Head of caudate nucleus (tissue), 42 donors: ENCODE measurements at places on chromosomes 1 and 21.

- no peak for DNase-seq
These were observed 76.2 kb downstream of the PBX1 start for GRCh38 chr1:164635059-164635802.

DNA sequence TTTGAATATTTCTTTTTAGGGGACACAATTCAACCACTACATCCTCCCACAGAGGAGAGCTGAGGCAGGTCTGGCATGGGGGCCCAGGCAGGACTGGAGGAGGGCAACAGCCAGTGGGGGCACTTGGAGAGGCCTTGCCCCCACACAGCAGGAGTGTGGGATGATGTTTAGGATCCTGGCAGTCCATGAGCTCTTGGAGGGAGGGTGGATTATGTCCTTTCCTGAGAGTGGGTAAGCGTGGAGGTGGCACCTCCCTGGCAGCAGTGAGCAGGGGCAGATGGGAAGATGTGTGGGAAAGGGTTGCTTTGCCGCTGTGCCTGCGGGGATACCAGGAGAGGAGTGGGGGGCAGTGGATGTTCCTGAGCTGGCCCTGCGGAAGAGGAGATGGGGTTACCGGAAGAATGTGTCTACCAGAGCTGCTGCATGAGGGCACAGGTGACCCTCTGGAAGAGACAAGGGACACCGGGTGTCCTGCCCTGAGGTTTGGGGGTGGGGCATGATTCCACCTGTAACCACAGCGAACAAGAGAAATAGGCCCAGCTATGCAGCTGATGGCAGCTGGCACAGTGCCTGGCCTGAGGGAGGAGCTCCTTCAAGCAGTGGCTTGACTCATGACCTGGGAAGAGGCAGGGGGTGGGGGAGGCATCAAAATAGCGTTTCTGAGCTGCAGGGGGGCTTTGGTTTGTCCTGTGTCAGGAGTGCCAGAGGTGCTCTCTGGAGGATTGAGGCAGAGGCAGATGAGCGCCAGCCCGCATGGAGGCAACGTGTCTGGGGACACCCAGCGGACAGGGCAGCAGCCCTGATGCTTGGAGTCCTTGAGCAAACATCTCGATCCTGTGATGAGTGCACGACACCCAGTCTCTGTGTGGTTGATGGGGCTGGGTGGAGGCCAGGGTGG, 123.9 kb upstream of the TMPRSS2 start:
- no peak for DNase-seq

GRCh38 chr1:77594366-77595112, 87.9 kb downstream of the ZZZ3 start:
- DNase-seq: no peak

DNA sequence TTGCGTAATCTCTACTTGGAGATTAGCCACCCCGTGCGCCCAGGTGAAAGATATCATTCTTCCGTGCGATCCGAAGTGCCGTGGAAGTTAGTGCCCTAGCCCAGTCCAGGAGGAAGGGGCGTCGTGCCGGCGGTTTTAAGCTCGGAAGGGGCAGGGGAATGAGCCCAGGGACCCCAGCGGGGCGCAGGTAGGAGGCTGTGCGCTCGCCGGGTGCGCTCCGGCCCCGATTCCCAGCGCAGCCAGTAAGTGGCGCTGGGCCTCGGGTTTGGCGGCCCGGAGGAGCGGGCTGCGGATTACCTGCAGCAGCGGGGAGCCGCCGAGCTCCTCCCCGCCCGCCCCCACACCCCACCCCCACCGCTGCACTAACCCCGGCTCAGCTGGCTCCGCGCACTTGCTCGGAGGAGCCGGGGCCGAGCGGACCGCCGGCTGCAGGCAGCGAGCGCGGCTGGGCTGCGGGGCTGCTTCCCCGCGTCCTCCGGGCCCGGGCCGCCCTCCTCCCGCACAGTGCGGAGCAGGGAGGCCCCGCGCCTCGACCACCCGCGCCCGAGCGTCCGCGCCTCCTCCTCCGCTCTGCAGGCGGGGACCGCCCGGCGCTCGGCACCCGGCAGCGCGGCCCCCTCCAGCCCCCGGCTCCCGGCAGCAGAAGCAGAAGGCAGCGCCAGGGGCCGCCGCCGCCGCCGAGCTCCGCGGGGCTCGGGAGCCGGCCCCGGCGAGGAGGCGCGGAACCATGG, at the start of gene RYR2:
Gene RYR2 (plus strand): TSS at position 390 of the 731 bp plus-strand sequence. CDS start 338 bp downstream, at position 728.
- peak; percentile 50 for DNase-seq

DNA sequence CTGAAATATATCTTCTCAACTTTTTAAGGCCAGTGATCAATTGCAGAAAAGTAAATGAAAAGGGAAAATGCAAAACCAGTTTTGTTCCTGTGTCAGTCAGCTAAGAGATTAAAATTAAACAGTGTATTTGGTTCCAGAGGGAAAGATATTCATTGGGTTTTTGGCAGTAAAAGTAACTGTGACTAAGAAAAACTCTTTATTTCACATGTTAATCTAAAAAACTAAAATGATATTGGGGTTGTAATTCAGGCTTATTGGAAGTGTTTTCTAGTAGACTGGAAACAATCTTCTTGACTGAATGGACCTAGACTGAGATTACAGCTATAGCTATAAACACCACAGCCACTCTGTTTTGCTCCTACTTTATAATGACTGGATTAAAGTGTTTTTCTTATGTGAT, 413.9 kb downstream of the ADGRL2 start:
- DNase-seq: no peak
